Activated naive CD4-positive, alpha-beta T cell treated with Interleukin-2 at 50 U/mL for 16 hours (primary cell): ENCODE measurements at places on chromosomes 4 and X.

GRCh38 chr4:2648159-2648814 is 107.8 kb downstream of the TNIP2 start:
- no peak for DNase-seq

GRCh38 chrX:154750301-154751202 is at the start of gene GAB3:
Gene GAB3 (minus strand): TSS chrX:154751077. CDS start chrX:154751025, 52 bp downstream.
- peak; percentile 41 for DNase-seq

DNA sequence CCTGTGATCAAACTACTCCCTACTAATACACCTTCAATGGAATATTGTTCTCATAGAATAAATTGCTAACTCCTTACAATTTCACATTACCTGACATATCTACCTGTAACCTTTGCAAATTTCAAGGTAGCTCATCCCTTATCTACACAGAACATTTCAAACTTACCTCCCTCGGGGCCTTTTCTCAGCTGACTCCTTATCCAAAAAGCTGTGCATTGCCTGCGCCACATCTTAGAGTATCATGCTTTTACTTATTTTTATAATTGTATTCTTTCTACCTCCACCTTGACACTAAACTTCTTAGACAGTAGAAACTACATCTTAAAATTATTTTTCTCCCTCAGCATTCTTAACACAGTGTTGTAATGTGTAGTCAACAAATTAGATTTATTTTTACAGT is 198.5 kb downstream of the FBXO8 start:
- no peak for DNase-seq

- DNase-seq, result no peak
Observed at GRCh38 chr4:138688408-138689085, 327.0 kb upstream of the NOCT start.

DNA sequence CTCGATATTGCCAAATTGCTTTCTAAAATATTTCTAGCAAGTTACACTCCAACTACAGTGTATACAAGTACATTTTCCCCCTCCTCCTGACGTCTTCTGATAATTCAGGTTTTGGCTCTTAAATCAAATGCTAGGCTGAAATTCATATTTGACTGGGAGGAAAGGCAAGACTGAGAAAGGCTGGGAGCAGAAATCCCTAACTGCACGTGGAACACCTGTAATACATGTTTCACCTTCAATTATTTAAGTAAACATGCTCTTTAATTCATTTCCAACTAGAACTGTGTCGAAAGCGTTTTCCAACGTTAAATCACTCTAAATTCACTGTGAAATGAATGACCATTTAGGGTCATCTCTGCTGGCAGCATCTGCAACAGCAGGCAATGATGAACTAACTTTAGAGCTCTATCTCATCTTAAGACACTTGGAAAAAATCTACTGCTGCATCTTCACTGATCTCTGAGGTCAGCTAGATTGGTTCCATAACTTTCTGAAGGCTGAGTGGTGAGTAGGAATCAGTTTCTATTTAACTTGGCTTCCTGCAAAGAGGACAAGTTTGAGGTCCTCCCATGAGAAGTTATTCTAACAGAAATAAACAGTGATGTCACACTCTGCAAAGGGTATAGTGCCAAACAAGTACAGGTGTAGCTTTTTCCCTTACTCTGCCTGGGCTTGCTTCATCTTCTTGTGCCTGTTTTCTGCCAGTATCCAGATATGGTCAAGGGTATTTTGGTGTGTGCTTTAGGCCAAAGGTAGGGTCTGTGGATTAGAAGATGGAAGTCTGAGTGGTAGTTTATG is 144.3 kb upstream of the PAK3 start:
- no peak for DNase-seq

GRCh38 chrX:31240982-31241381 is 169.1 kb upstream of the FTHL17 start:
- DNase-seq, result no peak

DNA sequence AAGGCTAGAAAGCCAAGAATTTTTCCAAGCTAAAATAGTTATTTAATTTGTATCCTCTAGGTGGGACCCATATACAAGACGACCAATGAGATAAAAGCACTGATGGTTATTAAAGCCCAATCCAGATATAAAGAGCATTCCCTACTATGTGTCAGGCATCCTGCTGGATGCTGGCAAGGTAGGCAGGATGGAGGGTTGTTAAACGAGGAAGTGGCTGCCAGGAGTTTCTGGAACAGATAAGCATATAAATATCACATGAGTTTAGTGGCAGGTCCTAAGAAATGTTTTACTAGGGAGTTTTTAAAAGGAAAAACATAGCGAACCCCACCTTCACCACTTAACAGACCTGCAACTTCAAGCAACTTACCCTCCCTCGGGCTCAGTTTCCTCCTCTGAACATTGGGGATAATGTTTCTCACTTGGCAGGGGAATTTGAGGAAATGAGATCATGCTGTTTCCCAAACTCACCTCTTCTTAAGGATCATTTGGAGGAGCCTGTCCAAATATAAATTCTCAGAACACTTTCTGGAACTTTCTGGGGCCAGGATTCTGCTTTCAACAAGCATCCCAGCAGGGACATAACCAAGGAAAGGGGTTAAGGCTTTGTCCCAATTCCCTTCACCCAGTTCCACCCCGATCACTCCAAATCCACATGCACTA is 94.3 kb upstream of the LDB2 start:
- DNase-seq, result no peak

GRCh38 chr4:139458543-139458942 is 4.6 kb downstream of the RAB33B start:
- no peak for DNase-seq

DNA sequence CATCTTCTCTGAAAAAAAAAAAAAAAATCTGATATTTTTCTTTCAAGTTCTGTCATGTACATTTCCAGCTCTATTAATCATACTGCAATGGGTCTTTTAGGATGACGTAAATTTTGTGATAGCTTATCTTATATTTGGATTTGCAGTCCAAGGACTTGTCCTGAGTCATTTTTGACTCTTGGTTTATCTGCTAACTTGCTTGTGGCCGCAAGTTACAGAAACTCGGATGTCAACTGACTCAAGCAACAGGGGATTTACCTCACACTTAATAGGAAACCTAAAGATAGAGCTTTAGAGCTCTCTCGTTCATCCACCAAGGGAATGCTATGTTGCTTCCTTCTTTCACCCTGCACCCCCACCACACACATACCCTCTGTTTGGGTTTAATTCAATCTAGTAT is 1433.8 kb upstream of the TENM3 start:
- DNase-seq, result no peak

- DNase-seq, result no peak
Observed at GRCh38 chr4:74874753-74875367, 58.1 kb upstream of the PARM1 start.

DNA sequence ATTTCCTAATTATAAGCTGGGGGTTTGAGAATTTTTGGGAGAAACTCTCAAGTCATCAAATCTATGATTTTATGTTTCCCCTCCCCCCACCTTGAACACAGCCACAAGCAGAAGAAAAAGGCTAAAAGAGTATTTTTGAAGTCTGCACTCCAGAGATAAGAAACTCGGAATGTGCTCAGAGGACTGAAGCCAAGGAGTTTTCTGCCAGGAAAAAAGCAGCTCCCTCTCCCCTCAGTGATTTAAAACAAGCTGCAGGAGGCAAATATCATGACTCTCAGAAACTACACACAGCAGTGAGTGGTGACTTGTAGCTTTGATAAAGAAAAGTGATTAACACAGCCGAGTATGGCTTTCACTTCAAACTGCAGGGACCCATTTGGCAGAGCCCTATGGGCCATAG is 800.2 kb upstream of the FTHL17 start:
- DNase-seq, result no peak

GRCh38 chr4:88033309-88033708 is 25.9 kb downstream of the PKD2 start:
- DNase-seq, result peak; percentile 7

GRCh38 chrX:11555759-11556158 is 110.0 kb downstream of the ARHGAP6 start:
- DNase-seq, result no peak

GRCh38 chrX:150332023-150332422 is 31.1 kb upstream of the MAMLD1 start:
- DNase-seq, result no peak

- DNase-seq, result no peak
Observed at GRCh38 chr4:119490335-119490734, 138.3 kb downstream of the PDE5A start.

GRCh38 chr4:100797791-100798190 is 280.0 kb upstream of the EMCN start:
- no peak for DNase-seq

DNA sequence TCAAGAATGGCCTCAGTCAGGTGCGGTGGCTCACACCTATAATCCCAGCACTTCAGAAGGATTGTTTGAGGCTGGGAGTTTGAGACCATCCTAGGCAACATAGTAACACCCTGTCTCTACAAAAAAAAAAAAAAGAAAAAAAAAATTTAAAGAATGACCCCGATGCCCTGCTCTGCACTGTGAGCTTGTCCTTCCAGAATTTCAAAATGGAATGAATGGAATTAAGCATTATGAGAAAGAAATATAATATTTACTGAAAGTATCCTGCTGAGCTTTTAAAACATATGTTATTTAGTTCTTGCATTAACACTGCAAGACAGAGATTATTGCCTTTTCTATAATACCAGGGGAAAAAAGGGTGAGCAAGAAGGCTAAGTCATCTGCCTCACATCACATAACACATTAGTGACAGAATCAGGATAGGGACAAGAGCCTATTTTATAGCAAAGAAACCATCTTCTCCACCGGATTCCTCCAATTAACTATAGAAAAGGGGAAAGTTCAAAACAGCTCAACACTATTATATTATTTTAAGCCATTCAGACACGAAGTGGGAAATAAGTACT is 41.9 kb upstream of the GAB1 start:
- no peak for DNase-seq

GRCh38 chr4:102438396-102439235 is 62.5 kb upstream of the NFKB1 start:
- no peak for DNase-seq

DNA sequence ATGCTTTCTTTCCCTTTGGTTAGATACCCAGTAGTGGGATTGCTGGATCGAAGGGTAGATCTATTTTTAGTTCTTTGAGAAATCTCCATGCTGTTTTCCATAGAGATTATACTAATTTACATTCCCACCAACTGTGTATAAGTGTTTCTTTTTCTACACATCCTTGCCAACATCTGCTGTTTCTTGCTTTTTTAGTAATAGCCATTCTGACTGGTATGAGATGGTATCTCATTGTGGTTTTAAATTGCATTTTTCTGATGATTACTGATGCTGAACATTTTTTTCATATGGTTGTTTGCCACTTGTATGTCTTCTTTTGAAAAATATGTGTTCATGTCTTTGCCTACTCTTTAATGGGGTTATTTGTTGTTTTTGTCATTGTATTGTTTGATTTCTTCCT is 6.6 kb upstream of the AGA start:
- no peak for DNase-seq

DNA sequence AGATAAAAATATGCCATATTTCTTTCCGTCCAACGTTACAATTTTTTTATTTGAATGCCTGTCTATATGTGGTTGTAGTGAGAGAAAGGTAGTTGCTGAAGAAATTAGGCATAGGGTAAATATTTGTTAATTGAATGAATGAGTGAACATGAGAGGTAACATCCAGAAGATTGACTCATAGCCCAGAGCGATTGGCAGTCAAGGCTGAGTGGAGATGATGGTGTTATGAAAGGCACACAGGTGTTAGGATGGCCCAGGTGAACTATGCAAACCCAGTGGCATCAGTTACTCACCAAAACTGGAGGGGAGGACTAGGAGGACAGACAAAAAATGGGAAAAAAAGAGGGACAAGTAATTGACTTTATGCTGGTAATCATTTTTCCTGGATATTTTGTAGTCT is 31.7 kb upstream of the SPRY1 start:
- no peak for DNase-seq

- DNase-seq, result no peak
Observed at GRCh38 chr4:2082118-2082517, 23.0 kb downstream of the NAT8L start.

DNA sequence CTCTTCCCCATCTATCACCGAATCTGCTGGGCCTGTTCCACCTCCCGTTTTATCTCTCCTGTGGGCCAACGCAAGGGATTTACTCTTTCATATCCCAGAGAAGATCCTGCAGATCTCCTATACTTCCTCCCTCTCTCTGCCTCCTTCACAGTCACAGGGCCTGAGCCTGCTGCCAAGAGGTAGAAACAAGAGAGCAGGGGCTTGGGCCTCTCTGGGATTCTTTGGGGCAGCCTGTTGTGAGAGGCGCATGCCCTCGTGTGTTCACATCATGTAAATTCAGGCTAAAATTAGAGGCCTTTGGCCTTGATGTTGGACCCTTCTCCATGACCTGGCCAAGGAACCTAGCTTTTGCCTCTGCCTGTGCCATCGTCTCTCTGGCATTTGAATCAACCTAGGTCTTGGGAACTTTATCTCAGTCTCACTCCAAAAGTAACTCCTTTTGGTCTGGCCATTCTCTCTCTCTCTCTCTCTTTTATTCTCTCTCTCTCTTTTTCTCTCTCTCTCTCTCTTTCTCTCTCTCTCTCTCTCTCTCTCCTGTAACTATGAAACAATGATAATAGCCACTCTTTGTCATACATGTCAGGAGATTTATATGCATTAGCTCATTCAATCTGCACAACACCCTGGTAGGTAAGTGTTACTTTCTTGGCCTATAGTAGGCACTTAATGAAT is 20.0 kb upstream of the EFNB1 start:
- DNase-seq, result no peak

- DNase-seq, result no peak
Observed at GRCh38 chr4:26839534-26839951, 21.1 kb upstream of the STIM2 start.

GRCh38 chr4:77126809-77127208 is 30.2 kb upstream of the CCNG2 start:
- DNase-seq, result no peak

- DNase-seq, result no peak
Observed at GRCh38 chr4:4640692-4641091, 98.8 kb upstream of the STX18 start.

DNA sequence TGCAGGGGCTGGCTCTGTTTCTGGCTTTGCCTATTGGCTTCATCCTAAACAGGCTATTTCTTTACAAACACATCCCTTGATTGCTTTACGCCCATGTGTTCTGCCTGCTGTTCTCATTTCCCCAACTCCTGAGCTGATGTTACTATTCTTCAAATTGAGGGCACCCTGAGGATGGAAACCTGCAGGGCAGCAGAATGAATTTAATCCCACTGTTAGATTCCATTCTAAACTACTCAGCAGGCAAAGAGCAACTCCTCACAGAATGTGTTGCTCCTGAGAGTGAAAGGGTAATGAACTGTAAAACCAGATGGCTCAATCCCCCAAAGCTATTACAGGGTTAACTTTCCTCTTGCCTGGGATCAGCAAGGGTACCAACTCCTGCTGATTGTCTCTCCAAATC is 75.7 kb downstream of the ANKRD50 start:
- no peak for DNase-seq

DNA sequence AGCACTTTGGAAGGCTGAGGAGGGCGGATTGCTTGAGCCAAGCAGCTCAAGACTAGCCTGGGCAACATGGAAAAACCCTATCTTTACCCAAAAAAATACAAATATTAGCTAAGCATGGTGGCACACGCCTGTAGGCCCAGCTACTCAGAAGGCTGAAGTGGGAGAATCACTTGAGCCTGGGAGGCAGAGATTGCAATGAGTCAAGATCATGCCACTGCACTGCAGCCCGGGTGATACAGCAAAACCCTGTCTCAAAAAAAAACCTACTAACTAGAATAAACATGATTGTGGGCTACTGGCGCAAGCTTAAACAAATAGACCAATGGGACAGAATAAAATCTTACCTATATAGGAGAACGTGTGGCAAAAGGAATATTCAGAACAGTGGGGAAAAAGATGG is 7.3 kb downstream of the CDKL2 start:
- no peak for DNase-seq

GRCh38 chr4:21801661-21802385 is 146.7 kb downstream of the KCNIP4 start:
- no peak for DNase-seq

GRCh38 chrX:131739823-131740222 is 195.9 kb downstream of the OR13H1 start:
- no peak for DNase-seq
